ENCODE measurements at places on chromosomes 1 and 21.

DNA sequence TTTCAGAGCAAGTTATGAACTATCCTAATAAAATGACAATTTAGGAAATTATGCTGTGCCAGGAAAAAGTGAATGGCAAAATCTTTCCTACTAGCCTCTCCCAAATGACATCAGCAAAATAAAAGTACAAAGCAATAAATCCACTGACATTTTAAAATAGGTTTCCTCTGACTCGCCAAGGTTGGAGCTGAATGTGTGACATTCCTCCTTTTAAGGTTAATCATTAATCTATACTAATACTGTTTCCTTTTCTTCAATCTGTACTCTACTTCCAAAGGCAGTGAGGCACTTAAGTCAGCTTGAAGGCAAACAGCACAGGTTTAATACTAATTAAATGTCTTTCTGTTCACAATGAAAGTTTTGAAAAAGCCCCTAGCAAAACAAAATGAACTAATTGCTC lies 15.7 kb downstream of the RNF19B start:
- no peak for DNase-seq

- no peak for DNase-seq
These were observed 1056.6 kb upstream of the NCAM2 start for GRCh38 chr21:19941626-19942025.

- DNase-seq = no peak
These were observed 236.2 kb upstream of the KAZN start for GRCh38 chr1:14362331-14362730.

DNA sequence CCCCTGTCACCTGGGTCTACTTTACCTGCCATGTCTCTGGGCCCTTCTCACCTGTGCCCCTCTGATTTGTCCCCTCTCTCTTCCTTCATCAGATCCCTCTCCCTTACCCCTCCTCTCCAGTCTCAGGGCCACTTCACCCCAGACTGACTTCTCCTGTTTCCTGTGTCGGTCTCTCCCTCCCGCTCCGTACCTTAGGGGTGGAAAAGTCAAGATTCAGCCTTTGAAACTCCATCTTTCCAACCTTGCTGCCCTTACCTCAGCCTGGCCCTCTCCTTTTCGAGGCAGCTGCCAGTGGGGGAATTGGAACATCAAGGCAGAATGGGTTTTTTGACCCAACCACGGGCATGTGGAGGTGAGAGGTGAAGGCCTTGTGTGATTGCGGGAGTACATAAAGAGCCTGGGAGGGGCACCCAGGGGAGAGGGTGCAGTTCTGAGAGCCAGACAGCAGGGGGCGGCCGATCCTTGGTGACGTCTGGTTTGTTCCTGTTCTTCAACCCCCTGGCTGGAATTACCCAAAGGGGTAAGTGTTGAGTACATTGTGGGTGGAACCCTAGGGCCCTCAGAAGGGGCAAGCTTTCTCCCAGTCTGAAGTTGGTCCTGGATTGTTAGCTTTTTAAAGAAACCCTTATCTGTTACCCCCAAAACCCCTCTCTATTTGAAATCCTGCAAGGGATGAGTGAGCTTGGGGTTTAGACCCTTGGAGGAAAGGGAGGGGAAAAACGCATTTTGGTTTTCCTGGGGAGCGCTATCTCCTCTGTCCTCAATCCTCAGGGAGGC lies 12.3 kb upstream of the DMBX1 start:
- no peak for DNase-seq

DNA sequence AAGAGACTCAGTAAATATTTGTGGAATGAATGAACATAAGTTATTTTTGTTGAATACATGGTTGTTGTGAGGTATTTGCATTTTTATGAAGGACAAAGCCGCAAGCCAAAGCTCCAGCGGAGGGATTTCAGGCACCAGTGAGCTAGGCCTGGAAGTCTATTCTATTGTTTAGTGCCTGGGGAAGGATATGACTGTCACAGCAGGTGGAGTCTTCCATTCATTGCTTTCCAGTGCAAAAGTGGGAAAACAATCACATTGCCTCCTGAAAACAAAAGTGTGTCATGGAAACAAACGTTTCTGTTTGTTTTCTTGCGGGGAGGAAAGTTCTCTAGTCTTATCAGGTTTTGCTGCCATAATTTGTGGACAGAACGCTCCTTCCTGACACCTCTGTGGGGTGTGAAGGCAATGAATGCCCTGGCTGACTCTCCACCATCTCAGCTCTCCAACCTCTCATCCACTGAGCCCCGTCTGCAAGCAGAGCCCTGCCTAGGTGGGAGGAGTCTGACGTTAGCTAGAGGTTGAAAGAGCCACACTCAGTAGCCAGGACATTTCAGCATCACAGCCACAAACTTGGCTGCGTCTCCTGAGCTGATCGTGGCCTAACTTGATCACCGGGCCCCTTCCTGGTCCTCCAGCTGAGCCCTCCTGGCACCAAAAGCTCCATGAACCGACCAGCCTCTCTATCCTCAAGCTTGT lies 739.1 kb downstream of the MATN1 start:
- DNase-seq = peak; percentile 60

GRCh38 chr1:121558514-121558913 lies 373.7 kb downstream of the SRGAP2C start:
- no peak for DNase-seq

GRCh38 chr1:245871915-245872314 lies 635.2 kb downstream of the SMYD3 start:
- no peak for DNase-seq

DNA sequence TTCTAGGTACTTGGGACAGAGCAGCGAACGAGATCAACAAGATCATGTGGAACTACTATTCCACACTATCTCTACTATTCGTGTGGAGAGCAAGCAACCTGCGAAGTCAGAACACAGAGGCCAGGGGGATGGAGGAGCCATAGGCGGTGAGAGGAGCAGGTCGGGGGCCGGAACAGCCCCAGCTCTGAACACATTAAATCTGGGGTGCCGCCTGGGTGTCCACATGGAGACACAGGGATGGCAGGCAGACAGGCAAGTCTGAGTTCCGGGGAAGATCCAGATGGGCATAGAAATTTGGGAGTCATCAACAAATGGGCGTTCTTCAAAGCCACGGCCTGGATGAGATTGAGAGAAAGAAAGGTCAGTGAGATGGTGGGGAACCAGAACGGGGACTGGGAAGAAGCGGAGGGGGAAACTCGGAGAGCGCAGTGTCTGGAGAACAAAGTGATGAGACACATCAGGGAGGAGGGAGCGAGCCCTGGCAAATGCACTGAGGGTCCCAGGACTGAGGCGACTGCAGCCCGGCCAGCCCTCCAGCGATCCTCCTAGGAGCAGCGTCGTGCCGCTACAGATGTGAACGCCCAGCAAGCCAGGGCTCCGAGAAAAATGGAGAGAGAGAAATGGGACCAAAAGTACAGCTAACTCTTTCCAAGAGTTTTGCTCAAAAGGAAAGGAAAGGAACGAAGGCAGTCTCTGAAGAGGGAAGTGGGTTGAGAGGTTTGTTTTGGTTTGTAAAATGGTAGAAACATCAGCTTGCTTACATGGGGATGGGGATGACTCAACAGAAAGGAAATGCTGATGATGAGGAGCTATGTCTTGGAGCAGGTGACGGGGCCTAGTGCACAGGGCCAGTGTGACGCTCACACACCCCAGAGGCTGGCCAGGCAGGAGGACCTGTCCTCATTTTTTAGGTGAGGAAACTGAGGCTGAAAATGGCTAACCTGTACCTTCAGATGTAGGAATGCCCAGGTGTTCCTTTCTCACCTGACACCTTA lies 84.5 kb downstream of the GLIS1 start:
- DNase-seq = no peak

GRCh38 chr1:235923466-235924021 lies 56.8 kb upstream of the LYST start:
- DNase-seq = peak; percentile 46

Data from COR-L47 (cell line).